ENCODE measurements at places on chromosomes 2 and 18. TPM values are rescaled to one million over a fixed set of nuclear protein-coding genes. Genes with fewer than 3 reads are reported as not detected.

B3GNT7 gene
- total RNA-seq: 6.8 TPM

PLA2R1 gene
- total RNA-seq: 3.6 TPM

CD226 gene
- 0.92 TPM for total RNA-seq

- no peak overlapping the region for H3K4me3 ChIP-seq
- H3K27me3 ChIP-seq: no peaks in the 10 kb centered on the region
- DNase-seq: no peak
- no peaks in the 10 kb centered on the region for H3K36me3 ChIP-seq
These were observed 59.1 kb downstream of the NYAP2 start for GRCh38 chr2:225458431-225459117.

- H3K4me1 ChIP-seq: peaks cover 20% of the 10 kb centered on the region
- no peak for DNase-seq
- no peaks in the 10 kb centered on the region for H3K36me3 ChIP-seq
- H3K4me3 ChIP-seq: no peak overlapping the region
- no peaks in the 10 kb centered on the region for H3K27me3 ChIP-seq
- H3K27ac ChIP-seq: no peak overlapping the region
These were observed 101.8 kb upstream of the NDUFV2 start for GRCh38 chr18:9000733-9001132.

DNA sequence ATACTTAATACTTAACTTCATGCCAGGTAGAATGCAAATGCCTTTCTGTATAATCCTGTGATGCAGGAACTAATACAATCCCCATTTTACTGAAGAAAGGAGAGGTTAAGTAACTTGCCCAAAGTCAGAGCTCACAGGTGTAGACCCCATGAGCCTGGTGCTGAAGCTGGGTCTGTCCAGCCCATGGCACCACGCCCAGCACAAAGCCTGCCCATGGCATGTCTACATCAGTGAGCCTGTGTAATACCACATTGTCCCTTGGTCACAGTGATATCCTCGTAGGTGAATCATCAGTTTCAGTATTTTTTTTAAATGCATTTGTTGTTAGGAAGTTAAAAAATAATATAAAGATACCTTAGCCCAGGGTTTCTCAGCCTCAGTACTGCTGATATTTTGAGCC is 69.9 kb upstream of the MCFD2 start:
- no peak for DNase-seq
- H3K27ac ChIP-seq: peak overlapping the region; percentile 80
- H3K4me3 ChIP-seq: no peak overlapping the region
- H3K36me3 ChIP-seq: peaks cover 3% of the 10 kb centered on the region
- no peaks in the 10 kb centered on the region for H3K27me3 ChIP-seq

- peaks cover 5% of the 10 kb centered on the region for H3K4me1 ChIP-seq
- H3K27ac ChIP-seq: no peak overlapping the region
- no peaks in the 10 kb centered on the region for H3K27me3 ChIP-seq
These were observed 99.0 kb downstream of the DGKD start for GRCh38 chr2:233453111-233453915.

DNA sequence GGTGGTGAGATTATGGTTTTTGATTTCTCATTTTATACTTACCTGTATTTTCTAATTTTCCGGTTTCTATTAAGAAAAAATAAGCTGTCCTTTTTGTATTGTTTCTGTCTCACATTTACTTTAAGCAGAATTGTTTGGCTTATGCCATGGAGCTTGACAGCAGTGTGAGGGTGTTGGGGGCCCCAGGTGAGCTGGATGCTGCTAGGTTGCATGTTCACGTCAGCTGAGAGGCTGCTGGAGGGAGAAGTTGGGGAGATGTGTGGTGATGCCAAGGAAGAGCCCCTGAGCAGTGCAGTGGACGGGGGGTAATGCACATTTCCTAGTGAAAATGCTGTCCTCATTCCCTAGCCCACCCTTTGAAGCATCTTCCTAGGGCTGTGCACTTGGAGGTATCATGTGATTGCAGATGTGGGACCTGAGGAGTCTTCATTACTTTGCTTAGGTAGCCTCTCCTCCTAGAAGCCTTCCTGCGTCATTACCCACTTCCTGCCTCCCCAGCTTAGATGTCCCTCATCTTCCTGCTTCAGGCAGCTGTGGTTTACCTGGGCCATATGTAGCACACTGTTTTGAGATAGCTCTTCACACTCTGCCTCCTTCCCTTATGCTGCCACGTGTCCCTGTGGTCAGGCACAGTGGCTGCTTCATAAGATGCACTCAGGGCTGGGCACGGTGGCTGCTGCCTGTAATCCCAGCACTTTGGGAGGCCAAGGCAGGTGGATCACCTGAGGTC is 16.2 kb downstream of the ATG16L1 start:
- DNase-seq: no peak
- no peak overlapping the region for H3K4me3 ChIP-seq
- no peaks in the 10 kb centered on the region for H3K4me1 ChIP-seq
- peaks cover 31% of the 10 kb centered on the region for H3K36me3 ChIP-seq
- no peak overlapping the region for H3K27ac ChIP-seq
- H3K27me3 ChIP-seq: no peaks in the 10 kb centered on the region

DNA sequence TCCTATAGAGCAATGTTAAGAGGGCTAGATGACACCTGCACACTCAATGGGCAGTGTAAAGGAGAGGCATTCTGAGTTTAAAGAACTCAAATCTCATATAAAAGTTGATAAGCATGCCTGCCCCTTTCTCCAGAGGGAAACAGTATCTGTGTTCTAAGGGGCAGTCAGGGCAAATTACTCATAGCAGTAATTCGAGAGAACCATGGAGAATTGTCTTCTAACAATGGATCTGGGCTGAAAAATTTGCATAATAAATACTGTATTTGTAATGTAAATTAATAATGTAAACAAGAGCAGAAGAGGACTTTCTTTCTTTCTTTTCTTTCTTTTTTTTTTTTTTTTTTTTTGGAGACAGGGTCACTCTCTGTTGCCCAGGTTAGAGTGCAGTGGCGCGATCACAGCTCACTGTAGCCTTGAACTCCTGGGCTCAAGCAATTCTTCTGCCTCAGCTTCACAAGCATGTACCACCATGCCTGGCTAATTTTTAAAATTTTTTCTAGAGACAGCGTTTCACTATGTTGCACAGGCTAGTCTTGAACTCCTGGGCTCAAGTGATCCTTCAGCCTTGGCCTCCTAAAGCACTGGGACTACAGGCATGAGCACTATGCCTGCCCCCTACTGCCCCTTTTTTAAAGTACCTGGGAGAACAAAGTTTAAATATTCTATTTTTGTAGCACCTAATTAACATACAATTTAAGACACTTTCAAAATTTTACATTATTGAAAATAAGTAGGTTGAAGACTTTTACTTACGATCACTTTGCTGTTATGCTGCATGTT is 70.6 kb downstream of the OTX1 start:
- H3K4me3 ChIP-seq: no peak overlapping the region
- no peaks in the 10 kb centered on the region for H3K27me3 ChIP-seq

GRCh38 chr18:73043211-73043610 is 175.4 kb upstream of the NETO1 start:
- no peaks in the 10 kb centered on the region for H3K27me3 ChIP-seq
- no peak overlapping the region for H3K27ac ChIP-seq
- H3K36me3 ChIP-seq: no peaks in the 10 kb centered on the region
- H3K4me1 ChIP-seq: no peaks in the 10 kb centered on the region
- no peak overlapping the region for H3K4me3 ChIP-seq

DNA sequence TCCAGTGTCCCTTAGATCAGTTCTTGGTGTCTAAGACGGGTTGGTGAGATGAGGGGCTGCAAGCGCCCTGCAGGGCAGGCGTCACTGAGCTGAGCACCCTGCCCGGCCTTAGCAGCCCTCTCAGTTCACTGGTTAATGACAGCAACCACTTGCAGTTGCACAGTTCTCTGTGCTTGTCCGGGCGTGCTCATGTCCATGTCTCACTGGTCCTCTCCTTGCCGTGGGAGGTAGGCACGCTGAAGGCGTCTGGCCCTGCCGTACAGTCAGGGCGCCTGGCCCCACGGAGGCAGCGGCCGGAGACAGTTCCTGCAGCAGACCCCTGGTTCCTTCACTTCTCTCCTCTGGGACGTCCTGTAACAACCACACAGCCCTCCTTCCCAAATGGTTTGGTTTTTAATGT is 75.3 kb downstream of the ARHGEF4 start:
- peak overlapping the region; percentile 8 for H3K4me3 ChIP-seq
- DNase-seq: no peak
- H3K27ac ChIP-seq: peak overlapping the region; percentile 36
- no peaks in the 10 kb centered on the region for H3K27me3 ChIP-seq
- H3K4me1 ChIP-seq: peaks cover 12% of the 10 kb centered on the region
- no peaks in the 10 kb centered on the region for H3K36me3 ChIP-seq

- no peaks in the 10 kb centered on the region for H3K4me1 ChIP-seq
- no peak overlapping the region for H3K27ac ChIP-seq
- DNase-seq: no peak
These were observed 112.3 kb upstream of the ATP5MC3 start for GRCh38 chr2:175293776-175294175.

GRCh38 chr2:40872580-40872979 is 420.7 kb upstream of the SLC8A1 start:
- no peaks in the 10 kb centered on the region for H3K27me3 ChIP-seq
- no peak for DNase-seq
- H3K4me3 ChIP-seq: no peak overlapping the region
- H3K4me1 ChIP-seq: peaks cover 5% of the 10 kb centered on the region

DNA sequence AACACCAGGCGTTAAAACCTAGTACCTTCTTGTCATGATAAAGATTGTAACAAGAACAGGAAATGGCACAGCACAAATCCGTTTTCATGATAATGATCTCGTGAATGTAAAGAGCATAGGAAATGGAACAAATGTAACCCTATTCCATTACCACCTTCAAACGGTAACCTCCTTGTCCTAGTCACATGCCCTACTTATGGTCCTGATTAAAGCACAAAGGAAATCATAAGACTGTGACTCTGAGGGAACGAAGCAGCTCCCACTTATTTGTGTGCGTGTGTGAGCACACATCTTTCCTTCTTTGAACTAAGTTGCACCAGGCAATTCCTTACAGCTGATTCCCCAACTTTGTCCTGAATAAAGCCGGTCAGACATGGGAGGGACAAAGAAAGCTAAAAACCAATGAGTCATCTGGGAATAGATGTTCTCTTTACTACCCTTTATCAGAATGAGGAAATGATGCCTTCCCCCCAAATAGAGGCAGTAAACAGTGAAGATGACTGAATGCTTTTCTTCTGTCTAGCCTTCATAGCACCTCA is 192.6 kb downstream of the IKZF2 start:
- no peak for DNase-seq
- H3K4me3 ChIP-seq: no peak overlapping the region
- peak overlapping the region; percentile 80 for H3K27ac ChIP-seq
- H3K4me1 ChIP-seq: peaks cover 19% of the 10 kb centered on the region
- peaks cover 24% of the 10 kb centered on the region for H3K36me3 ChIP-seq

DNA sequence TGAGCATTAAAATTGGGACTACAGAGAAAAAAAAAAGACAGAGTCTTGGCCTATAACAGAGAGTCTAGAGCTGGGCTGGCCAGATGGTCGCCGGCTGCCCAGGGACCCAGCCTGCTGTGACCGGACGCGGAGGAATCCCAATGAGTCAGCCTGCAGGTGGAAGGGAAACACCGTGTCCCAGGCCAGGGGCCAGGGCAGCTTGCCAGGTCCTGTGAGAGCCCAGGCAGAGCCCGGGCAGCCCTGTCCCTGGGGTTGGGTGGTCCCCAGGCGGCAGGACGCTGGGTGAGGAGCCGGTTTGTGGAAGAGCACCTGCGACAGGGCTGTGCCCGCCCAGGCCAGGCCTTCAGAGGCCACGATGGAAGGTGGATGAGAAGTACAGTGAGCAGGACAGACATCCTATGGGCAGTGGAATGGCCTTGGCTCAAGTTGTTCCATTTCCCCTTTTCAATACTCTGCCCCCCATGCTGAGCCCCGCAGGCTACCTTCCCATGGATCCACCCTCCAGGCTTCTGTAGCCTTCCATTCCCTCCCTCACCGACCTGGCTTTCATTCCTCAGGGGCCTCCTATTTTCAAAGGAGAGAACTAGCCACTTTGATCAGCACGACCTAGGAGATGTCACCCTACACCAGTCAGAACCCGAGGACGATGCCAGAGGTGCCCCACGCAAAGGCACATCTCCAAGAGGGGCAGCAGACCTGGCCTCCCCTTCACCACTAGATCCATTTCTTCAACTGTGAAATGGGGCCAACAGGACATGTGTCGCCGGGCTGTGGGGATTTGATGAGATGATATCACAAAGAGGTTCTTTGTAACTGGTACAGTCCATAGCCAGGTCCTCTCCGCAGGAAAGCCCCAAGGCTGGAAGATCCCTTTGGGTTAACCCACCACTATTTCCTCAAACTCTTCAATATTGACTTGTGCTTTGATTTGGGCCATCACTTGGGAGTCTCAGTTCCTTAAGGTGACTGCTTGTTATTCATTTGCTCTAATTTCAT is 87.5 kb downstream of the POLR1A start:
- H3K4me1 ChIP-seq: peaks cover 6% of the 10 kb centered on the region
- H3K4me3 ChIP-seq: no peak overlapping the region
- no peaks in the 10 kb centered on the region for H3K27me3 ChIP-seq
- no peak overlapping the region for H3K27ac ChIP-seq

GRCh38 chr2:231615058-231615671 is 22.5 kb downstream of the TEX44 start:
- H3K4me3 ChIP-seq: peak overlapping the region; percentile 86
- no peaks in the 10 kb centered on the region for H3K36me3 ChIP-seq
- H3K27ac ChIP-seq: peak overlapping the region; percentile 90
- DNase-seq: no peak
- H3K4me1 ChIP-seq: peaks cover 33% of the 10 kb centered on the region

DNA sequence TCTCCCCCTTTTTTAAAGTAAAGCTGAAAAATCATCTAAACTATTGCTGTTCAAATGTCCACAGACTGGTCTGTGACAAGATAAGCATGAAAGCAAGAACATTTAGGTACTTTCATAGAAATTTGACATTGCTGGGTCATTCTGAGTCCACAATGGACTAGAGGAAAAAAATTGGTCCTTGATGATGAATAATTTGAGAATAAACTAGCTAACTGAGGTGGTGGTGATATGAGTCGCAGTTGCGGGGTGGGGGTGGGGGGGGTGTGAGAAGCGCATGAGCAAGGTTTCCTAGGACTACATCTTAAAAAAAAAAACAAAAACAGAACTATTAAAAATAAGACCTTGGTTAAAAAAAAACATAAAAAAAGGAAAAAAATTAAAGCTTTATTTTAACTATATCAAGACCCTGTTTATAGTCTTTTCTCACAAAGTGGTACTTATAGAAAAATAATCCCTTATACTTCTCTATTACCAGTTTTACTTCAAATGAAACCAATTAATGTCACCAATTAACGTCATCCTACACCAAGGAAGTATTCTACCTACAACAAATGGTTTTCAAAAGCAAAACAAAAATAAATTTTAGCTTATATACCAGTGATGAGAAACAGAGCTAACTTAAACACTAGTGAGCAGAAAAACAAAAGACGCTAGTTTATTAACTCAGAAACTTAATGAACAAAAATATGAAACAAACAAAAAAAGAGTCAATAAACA is 88.1 kb downstream of the ASXL2 start:
- DNase-seq: no peak
- H3K27me3 ChIP-seq: no peaks in the 10 kb centered on the region
- H3K4me1 ChIP-seq: no peaks in the 10 kb centered on the region
- no peak overlapping the region for H3K27ac ChIP-seq
- no peak overlapping the region for H3K4me3 ChIP-seq

- no peaks in the 10 kb centered on the region for H3K36me3 ChIP-seq
- DNase-seq: no peak
- no peak overlapping the region for H3K27ac ChIP-seq
These were observed 111.6 kb upstream of the TACR1 start for GRCh38 chr2:75310876-75311275.

- H3K27ac ChIP-seq: peak overlapping the region; percentile 27
- H3K36me3 ChIP-seq: peaks cover 5% of the 10 kb centered on the region
- H3K4me3 ChIP-seq: no peak overlapping the region
These were observed 10.2 kb downstream of the NFATC1 start for GRCh38 chr18:79405781-79406575.

Measured in type B pancreatic cell (in vitro differentiated cells).